Muscle of leg (tissue), 16 donors: ENCODE measurements at places on chromosomes 16 and 17. TPM values are rescaled to one million over a fixed set of nuclear protein-coding genes. Genes with fewer than 3 reads are reported as not detected.

DNA sequence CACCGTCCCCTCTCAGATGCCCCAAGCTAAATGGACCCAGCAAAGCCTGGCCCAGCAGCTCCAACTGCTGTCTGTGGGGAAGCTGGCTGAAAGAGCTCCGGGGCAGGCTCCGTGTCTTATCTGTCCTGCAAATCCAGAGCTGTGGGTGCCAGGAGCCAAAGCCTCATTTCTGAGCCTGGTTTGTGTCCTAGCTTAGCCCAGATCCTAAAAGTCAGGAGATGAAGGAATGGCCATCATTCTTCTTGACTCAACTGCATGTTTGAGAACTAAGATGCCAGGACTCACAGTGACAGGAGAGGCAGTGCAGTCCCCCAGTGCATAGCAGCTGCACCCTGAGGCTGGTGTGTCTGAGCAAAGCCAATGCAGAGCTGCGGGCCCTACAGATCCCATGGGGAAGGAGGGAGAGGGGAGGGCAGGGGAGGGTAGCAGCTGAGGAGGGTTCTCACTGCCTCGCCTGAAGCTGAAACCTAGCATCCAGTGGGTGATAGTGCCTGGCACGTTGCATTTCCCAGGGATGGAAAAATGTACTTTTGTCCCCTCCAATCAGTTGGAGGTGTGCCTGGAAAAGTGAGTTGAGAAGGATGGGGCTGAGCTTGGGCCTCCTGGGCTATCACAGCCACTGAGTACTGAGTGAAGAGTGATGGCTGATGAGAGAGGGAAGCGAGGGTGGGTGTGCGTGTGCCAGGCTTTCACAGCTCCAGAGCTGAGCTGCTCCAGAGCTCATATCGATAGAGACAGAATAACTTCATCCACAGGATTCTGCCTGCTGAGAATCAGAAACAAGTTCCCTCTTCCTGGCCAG, 24.5 kb upstream of the CD300E start:
- no peak for DNase-seq

DNA sequence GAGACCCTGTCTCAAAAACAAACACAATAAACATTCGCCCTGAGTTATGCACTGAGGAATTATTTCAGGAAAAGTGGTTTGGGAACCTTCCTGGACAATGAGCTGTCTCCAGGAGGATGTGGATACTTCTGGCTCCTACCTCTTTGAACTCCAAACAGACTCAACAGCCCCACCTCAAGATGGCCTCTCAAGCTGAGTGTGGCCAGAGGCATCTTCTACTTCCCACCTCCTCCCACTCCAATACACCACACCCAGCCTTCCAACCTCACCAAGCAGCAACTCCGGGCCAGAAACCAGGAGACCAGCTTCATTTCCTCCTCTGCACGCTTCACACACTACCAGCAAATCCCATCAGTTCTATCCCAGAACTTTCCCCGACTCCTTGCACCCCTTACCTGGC, 11.6 kb downstream of the HBQ1 start:
- no peak for DNase-seq

DNA sequence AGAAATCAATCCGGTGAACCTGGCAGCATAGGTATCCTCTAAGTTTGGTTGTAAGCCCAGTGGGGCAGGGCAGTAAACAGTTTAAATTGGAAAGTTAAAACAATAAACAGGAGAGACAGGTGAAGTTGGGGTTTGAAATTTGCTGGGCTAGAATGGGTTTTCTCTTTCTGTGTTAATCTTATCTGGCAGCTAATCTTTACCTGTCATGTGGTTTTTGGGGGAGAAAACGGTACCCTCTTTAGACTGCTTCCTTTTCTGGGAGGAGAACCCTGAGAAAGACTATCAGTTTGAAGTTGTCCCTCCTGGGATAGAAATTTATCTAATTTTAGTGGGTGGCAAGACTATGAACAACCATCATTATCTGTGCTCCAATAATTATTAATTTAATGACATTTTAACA, 24.0 kb downstream of the CDH13 start:
- DNase-seq, result no peak

- DNase-seq, result no peak
These were observed 242.2 kb upstream of the CCL2 start for GRCh38 chr17:34012709-34013375.

DNA sequence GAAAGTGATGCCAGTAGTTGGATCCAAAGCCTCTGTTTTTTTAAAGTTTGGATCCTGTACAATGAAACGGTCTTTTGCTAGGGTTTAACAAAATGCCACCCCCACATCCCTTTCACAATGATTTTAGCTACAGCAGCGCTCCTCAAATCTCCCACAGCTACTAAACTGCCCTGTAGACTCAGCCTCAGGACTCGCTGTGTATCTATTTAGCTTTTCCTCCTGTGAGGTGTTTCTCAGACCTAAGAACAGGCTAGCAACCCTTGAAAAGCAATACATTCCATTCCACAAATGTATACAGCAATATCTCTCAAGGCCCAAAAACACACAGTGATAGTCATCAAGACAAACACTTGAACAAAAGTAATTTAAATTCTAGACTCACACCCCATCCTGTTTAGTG, 206.4 kb downstream of the ZFHX3 start:
- peak; percentile 45 for DNase-seq

DNA sequence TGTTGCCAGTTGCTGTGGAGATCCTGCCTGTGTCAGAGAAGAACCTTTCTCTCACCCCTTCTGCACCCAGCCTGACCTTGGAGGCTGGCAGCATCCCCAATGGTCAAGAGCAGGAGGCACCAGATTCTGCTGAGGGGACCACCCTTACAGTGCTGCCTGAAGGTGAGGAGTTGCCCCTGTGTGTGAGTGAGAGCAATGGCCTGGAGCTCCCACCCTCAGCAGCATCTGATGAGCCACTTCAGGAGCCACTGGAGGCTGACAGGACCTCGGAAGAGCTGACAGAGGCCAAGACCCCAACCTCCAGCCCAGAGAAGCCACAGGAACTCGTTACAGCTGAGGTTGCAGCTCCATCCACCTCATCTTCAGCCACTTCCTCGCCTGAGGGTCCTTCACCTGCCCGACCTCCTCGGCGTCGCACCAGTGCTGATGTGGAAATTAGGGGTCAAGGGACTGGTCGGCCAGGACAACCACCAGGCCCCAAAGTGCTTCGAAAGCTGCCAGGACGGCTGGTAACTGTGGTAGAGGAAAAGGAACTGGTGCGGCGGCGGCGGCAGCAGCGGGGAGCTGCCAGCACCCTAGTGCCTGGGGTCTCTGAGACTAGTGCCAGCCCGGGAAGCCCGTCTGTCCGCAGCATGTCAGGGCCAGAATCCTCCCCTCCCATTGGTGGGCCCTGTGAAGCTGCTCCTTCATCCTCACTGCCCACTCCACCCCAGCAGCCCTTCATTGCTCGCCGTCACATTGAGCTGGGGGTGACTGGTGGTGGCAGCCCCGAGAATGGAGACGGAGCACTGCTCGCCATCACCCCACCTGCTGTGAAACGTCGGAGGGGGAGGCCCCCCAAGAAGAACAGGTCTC, 10.2 kb upstream of the PHKG2 start:
- no peak for DNase-seq

- DNase-seq, result no peak
These were observed 27.4 kb upstream of the AQP8 start for GRCh38 chr16:25189305-25189704.

DNA sequence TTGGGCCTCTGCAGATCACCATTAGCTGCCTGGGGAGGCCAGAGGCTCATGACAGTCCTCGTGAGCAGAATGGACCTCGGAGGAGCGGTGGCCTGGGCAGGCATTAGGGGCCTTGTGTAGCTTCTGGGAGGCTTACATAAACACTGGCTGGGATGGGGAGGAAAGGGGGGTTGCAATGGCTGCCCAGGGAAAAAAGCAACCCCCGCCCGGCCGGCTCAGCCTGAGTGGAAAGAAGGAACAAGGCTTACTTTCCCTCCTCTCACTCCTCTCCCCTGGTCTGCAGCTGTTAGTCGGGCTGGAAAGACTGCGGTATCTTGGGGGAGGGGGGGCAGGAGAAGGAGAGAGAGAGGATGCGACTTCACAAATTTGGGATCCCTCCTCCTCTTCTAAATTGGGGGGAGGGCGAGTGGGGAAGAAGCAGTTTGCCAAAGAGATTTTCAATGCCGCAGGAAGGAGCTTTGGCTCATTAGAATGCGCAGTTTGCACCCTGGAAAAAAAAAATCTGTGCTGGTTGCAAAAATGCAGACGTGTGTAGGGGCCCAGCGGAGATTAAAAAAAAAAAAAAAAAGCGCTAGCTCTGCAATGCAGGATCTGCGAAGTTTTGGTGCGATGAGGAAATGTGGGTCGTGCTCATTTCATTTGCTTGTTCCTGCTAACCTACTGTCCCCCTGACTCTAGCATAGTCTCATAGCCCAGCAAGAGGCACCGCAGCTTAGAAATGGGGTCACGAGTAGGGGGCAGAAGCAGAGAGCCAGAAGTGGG, 6.6 kb upstream of the NR1D1 start:
- peak; percentile 95 for DNase-seq

- DNase-seq, result no peak
These were observed 2.9 kb downstream of the ACSF2 start for GRCh38 chr17:50428831-50429424.

DNA sequence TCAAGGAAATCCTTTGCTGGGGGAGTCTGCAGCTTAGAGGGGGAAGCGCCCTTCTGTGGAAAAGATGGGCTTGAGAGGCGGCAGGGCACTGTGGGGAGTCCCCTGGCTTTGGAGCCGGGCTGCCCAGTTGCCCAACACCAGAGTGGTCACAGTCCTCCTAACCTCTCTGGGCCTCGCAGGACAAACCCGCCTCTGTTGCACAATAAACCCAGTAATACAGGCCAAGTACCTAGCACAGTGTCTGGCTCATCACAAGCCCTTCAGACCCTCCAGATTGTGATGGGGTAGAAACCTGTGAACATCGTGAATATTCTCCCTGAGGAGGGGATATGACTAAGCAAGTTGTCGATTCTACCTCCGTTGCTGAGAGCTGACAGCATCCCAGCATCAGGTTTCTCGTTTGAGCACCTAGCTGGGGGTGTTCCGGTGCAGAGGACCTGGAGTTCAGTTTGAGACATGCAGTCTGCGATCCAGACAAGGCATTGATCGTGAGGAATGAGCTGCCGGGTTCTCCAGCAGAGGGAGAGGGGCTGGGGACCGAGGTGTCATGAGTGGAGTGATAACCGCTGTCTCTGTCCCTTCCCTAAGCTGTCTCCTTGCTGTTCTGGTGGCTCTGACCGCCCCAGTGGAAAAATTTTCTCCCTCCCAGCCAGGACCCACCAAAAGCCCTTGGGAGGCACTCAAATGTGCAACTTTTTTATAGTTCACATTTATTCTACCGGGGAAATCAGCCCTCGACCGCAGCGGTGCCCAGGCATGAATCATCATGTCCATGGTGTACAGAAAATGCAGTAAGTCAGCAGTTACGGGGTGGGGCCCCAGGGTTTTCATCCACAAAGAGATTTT, 161.9 kb downstream of the WSCD1 start:
- no peak for DNase-seq

- DNase-seq, result peak; percentile 66
These were observed 168.5 kb downstream of the KATNIP start for GRCh38 chr16:27718201-27719105.

GRCh38 chr17:40290629-40291280, 3.1 kb downstream of the CDC6 start:
- DNase-seq, result peak; percentile 86

RCVRN gene
- polyA plus RNA-seq, result 0.25 TPM

GINS2 gene
- 10.6 TPM for polyA plus RNA-seq

CES5A gene
- not detected for polyA plus RNA-seq

DCAF7 gene
- 43.5 TPM for polyA plus RNA-seq

MMP28 gene
- 3.5 TPM for polyA plus RNA-seq
